ENCODE measurements at places on chromosomes 12 and 14.
A peak's percentile ranks its signal among the peaks of the same experiment; 100 is the strongest.

DNA sequence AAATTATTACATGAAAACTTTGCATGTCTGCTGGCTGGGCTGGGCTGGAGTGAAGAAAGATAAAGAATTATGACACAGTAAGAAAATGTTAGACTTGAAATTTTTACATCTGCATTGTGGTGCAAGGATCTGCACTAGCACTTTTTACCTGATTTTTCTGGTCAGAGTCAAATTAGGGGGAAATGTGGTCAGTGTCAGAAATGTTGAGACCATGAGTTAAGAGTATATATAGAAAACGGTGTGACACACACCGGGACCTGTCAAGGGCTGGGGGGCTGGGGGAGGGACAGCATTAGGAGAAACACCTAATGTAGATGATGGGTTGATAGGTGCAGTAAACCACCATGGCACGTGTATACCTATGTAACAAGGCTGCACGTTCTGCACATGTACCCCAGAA lies 90.3 kb downstream of the IGF1 start:
- no peak for DNase-seq

DNA sequence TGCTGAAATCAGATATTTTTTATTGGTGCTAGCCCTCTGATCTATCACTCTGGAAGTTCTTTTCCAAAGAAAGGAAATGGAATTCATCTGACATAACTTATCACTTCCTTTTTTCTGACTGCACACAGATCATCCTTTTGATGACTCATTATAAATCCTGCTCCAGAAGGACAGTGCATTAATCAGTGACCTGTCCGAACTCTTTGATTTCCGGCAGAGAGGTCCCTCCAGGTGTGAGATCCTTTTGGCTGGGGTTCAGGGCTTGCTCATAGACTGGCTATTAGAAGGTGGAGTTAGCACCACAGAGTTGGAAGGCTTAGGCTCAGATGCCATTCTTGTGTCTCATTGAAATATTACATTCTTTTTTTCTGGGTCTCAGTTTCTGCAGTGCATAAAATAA lies 328.2 kb downstream of the ZFP36L1 start:
- DNase-seq: peak; percentile 90

GRCh38 chr14:66330916-66331315 lies 155.3 kb upstream of the CCDC196 start:
- DNase-seq: peak; percentile 2

DNA sequence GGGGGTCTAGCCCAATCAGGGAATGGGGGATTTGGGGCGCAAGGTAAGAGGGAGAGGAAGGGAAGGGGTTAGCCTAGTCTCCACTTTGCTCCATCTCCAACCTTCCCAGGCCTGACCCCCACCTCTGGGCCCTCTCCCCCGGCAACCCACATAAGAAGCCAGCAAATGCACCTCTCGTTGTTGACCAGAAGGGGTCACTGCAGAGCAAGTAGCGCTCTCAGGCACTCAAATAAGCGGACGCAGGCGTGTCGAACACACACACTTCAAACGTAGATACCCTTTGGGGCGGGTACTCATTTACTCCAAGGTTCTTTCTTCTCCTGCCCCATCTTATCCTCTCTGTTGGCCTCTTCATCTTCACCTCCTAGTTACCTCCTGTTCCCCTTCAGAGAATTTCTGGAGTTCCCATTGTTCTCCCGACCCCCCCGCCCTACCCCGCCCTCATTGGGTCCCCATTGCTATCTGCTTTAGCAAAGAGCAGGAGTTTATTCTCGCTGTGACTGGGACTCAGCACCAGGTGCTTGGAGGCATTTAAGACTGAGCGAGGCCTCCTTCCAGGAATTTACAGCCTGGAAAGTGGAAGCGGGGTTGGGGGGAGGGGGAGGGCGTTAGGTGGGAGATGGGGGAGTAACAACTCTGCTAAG lies 1.5 kb upstream of the SRRM4 start:
- peak; percentile 0 for DNase-seq

- no peak for DNase-seq
Measured at GRCh38 chr12:16175840-16176239, 101.6 kb downstream of the SLC15A5 start.

DNA sequence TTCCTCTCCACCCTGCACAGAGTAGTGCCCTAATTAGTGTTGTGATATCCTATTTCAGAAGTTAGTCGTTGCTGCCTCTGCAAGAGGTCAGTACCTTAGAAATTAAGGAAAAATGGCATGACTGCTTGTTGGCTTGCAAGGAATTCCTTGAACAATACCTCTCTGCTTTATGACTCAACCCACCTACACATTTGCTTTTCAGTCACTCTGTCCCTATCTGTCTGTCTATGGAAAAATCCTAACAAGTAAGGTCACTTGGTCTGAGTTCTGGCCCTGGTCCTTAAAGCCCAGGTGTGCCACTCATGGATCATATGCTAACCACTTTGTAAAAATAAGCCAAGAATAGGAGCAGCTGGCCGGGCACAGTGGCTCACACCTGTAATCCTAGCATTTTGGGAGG lies 116.4 kb upstream of the ATF1 start:
- peak; percentile 26 for DNase-seq

DNA sequence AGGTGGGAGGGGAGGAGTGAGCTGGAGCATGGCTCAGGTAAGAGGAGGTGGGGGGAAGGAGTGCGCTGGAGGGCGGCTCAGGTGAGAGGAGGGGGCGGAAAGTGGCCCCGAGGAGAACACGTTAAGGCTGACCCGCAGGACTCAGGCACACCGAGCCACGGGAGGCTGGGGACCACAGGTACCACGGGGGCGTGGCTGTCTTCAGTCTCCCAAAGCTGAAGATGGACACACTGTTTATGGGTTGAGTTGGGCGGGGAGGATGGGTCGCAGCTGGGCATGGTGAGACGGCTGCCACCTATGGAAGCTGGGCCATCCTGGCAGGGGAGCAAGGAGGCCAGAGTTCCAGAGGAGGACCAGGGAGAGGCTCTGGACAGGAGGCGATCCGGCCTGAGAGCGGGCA lies 23.5 kb downstream of the UBR7 start:
- DNase-seq: no peak

- no peak for DNase-seq
Measured at GRCh38 chr14:105062048-105062433, 3.2 kb downstream of the GPR132 start.

DNA sequence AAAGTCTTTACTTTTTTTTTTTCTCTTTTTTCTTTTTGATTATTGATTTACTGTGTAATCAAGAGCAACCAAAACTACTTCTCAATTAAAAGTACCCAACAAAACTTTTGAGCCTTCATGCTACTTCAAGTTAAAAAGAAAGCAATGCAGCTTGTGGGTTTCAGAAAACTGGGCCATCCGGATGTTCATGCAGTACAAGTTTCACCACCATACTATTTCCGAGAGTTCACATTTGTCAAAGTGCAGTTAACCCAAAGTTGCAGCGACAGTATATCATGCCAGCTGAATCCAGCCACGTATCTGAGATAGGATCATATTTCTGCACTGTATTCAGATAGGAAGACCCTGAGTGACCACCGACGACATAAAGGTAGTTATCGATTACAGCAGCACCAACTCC lies 33.0 kb downstream of the KLHL28 start:
- no peak for DNase-seq

DNA sequence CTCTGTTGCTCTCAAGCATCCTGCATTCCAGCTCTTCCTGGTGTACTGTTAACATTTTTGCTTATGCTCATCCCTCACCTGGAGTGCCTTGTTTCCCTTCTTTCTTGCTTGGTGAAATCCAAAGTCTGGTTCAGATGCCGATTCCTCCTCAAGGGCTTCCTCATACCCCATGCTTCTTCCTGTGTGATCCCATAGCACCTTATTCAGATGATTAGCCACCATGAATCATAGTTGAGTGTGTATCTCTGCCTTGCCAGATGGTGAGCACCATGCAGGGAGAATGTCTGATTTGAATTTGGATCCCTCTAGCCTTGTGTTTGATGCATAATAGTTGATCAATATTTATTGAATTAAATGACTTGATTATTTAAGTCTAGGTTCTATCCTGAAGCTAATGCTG lies 39.4 kb upstream of the ANO4 start:
- DNase-seq: no peak

DNA sequence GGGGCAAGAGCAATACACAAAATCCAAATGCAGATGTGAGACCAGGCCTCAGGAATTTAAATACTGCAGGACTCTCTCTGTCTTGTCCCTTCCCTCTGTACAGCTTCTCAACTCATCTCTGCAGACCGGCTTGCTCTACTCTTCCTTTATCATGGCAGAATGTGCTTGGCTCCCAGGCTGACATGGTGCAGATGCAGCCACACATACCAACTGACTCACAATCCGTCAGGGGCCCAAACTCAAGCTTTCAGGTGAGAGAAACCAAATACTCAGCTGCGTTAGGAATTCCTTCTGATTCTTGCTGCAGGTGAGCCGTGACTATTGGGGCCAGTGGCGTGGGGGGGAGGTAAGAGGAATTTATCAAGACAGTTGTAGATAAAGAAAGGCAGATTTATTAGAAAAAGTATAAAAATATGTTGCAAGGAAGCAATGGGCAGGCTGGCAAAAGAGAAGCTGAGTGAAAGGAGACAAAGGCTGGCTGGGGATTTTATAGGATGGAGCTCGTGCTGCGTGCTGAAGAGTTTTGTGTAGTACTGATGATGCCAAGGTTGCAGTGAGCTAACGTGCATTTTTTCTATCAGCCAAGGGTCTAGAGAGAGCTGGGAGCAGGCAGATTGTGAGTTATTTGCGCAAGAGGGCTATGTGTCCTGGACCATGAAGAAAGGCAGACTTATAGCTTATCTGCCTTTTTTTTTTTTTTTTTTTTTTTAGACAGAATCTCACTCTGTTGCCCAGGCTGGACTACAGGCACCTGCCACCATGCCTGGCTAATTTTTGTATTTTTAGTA lies 5.0 kb upstream of the LGALS3 start:
- DNase-seq: no peak

DNA sequence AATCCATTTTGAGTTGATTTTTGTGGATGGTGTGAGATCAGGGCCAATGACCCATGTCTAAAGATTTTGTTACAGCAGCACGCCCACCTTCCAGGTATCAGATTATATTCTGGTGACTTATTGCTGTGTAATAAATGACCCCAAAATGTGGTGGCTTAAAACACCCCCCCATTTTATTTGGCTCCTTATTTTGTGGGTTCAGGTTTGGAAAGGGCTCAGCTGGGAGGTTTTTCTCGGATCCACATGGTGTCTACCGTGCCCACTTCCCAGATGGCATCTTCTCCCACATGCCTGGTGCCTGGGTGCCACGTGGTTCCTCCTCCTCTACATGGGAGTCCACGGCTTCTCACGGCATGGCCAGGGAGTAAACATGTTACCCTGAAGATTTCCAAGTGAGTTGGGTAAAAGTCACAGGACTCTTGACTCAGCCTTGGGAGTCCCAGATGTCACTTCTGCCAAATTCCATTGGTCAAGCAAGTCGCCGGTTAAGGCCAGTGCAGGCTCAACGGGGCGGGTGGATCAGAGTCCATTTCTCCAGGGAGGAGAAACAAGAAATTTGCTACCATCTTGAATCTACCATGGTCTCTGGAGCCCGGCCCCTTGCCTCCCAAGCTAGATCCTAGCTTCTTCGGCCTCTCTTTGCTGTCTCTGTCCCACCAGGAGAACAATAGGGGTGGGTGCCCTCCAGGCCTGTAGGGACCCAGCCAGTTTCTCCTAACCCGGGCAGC lies 214.3 kb downstream of the KIF26A start:
- no peak for DNase-seq

DNA sequence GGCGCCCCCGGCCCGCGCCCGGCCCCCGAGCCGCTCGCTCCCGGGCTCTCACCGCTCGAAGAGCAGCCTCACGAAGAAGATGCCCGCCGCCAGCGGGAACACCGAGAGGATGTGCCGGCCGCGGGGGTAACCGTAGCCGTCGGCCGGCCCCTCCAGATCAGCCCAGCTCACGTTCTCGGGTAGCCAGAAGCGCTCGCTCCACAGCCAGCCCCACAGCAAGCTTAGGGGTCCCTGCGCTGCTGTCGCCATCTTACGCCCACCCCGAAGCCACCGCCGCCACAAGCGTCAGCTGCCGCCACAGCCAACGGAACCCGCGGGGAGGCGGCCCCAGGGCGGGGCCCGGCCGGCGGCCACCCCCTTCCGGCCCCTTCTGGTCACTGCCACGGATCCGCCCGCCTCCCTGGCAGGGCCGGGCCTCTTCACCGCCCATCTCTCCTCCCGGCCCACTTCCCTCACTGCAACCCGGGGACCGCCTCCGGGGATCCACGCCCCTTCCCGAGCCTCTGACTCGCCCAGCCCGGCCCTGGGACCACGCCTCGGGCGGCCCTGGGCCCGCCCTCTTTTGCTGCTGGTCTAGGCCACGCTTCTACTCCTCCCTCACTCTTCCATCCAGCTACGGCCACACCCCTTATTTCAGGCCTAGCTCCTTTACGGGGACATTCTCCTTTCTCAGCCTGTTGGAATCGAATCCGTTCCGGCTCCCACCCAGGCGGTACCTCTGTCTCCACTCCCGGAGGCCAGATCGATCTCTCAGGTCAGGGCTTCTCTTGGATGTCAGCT lies at the start of gene CERS5:
TSS of gene CERS5 (minus strand) at position 321 of the 780 bp plus-strand sequence. CDS start at position 249, 72 bp downstream.
- peak; percentile 99 for DNase-seq

- DNase-seq: peak; percentile 33
Measured at GRCh38 chr12:6664902-6665301, 2.0 kb upstream of the ING4 start.

GRCh38 chr14:99179946-99180345 lies 92.1 kb downstream of the BCL11B start:
- DNase-seq: no peak

GRCh38 chr14:93033983-93034670 lies 81.6 kb downstream of the ITPK1 start:
- no peak for DNase-seq

GRCh38 chr12:42652048-42652447 lies 62.5 kb upstream of the PRICKLE1 start:
- DNase-seq: no peak

DNA sequence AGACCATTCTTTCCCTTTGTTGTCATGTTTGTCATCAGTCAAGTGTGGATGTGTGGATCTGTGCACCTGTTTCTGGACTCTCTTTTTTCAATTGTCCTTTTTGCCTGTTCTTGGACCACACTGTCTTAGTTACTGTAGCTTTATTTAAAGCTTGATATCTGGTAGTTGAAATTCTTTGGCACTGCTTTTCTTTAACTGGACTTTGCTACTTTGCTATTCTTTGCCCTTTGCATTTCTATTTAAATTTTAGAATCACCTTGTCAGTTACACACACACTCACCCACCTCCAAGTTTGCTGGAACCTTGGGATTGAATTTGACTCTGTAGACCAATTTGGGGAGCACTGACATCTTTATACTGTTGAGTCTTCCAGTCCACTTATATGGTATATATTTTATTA lies 61.5 kb downstream of the VRK1 start:
- DNase-seq: no peak

- no peak for DNase-seq
Measured at GRCh38 chr12:131113568-131114270, 160.0 kb downstream of the ADGRD1 start.

DNA sequence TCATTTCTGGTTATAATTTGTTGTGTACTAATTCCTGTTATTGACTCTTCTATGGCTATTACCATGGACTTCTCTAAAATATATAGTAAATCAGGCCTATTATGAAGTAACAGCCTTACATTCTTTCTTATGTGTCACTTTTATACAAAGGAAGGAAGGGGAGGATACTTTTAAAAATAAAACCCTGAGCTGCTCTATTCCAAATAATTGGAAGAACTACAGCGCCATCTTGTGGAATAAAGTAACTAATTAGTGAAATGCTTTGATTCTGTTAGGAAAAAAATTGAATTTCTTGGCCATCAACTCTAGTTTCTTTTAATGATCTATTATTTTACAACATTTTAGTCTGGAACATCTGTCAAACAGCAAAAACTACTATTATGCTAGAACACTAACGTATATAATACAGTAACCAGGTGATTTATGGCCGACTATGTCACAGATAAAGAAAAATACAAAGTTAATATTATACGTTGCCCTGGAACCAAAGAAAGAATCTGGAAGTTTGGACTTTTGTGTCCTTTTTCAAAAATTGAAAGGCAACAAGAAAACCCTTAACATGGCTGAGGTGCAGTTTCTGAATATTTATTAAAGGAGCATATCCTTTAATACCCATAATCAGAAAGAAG lies 55.0 kb upstream of the NELL2 start:
- DNase-seq: peak; percentile 22
